ENCODE measurements at places on chromosomes 1 and 21.

GRCh38 chr1:201405484-201405831 lies 6.3 kb upstream of the LAD1 start:
- DNase-seq: no peak

DNA sequence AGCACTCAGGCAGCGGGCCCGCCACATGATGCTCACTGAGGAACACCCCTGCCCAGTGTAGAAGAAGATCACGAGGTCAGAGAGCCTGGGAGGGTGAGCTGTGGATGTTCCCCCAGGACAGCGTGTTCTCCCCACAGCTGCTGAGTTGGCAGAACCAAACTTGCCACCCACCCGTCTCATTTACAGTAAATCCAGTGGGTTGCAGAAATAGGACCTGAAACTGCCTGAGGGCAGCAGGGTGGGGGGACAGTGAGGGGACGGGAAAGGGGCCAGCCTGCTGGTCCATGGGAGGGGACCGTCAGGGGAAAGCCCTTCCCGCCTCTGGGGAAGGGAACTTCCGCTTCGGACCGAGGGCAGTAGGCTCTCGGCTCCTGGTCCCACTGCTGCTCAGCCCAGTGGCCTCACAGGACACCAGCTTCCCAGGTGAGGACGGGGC lies at the start of gene C1QB:
Gene C1QB (plus strand): TSS at position 356 of the 436 bp plus-strand sequence. CDS start 6,227 bp downstream, outside the sequence.
- no peak for DNase-seq

GRCh38 chr1:54480525-54480848 lies 67.5 kb upstream of the ACOT11 start:
- DNase-seq: no peak

GRCh38 chr1:211331011-211331709 lies 4.5 kb downstream of the TRAF5 start:
- DNase-seq: no peak

DNA sequence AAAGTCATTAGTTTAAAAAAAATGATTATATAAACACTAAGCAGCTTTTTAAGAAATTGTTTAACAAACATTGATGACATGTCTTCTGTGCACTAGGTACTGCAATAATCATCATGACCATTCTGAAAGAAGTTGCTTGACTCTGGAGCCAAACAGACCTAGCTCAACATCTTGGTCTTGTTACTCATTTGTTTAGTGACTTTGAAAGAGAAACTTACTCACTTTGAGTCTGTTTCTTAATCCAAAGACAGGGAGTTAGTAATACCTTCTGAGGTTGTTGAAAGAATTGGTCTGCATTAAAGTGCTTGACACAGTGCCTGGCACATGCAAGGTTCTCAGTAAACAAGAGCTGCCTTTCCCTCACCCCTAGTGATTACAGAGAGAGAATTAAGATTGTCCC lies 84.4 kb downstream of the SGIP1 start:
- DNase-seq: no peak

GRCh38 chr1:186708694-186709097 lies 28.5 kb upstream of the PTGS2 start:
- DNase-seq: no peak

DNA sequence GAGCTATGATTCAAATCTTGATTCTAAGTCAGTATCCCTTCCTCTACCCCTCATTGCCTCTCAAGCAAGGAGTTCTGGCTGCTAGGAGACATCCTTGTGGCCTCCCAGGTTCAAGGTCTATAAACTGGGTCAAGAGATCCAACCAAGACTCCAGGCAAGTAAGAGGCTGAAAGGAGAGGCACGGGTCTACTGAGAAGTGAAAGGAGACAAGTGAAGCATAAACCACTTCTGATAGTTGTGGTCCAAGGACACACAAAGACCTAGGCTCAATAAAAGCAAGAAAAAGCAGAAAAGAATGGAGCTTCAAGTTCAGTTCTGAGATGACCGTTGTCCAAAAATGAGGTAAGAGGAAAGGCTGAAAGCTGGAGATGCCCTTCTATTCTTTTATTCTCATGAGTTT lies 17.8 kb upstream of the PPP2R5A start:
- no peak for DNase-seq

DNA sequence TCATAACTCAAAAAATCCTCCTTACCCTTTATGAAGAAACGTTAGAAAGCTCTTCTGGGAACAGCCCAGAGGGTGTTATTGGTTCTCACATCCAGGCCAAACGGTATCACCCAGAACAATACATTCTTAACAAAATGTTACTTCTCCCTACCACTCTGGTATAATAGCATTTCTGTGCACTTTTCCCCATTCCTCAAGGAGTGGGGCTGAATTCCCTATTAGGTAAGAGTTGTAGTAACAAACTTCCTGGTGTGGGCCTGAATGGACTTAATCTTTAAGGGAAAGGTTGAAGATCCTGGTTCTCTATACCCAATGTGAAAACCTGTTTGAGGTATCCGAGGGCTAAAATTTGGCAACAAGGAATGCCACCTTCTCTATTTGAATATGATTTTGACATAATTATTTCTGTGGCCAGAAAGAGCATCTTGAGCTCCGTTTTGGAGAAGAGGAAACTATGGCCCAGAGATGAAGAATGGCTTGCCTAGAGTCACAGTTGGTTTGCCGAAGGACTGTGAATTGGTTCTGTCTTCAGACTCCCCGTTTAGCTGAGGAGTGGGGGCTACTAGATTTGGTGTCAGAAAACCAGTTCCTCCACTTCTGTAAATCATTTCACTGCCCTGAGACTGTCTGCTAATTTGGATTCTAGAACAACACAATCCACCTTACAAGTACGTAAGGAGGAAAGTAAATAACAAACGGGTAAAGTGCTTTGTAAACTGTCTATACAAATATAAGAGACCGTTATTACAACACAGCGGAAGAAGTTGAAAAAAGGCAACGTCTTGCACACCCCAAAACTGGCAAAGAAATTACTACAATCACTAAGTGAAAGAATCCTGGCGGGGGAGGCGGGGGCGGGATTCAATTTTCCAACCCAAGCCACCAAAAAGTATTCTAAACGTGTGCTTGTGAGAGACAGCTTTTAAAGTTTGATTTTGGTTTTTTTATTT lies 2.3 kb downstream of the ANP32E start:
- DNase-seq: no peak

DNA sequence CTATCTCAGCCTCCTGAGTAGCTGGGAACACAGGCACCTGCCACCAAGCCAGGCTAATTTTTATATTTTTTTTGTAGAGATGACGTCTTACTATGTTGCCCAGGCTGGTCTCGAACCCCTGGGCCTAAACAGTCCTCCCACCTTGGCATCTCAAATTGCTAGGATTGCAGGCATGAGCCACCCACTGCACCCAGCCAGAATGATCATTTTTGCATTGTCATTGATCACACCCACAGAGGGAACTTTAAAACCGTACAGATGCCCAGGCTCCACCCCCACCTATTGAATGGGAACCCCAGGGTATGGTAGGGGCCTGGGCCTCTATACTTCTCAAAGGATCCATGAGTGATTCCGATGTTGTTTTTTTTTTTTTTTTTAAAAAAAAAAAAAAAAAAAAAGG lies 36.7 kb downstream of the ETNK2 start:
- DNase-seq: no peak

DNA sequence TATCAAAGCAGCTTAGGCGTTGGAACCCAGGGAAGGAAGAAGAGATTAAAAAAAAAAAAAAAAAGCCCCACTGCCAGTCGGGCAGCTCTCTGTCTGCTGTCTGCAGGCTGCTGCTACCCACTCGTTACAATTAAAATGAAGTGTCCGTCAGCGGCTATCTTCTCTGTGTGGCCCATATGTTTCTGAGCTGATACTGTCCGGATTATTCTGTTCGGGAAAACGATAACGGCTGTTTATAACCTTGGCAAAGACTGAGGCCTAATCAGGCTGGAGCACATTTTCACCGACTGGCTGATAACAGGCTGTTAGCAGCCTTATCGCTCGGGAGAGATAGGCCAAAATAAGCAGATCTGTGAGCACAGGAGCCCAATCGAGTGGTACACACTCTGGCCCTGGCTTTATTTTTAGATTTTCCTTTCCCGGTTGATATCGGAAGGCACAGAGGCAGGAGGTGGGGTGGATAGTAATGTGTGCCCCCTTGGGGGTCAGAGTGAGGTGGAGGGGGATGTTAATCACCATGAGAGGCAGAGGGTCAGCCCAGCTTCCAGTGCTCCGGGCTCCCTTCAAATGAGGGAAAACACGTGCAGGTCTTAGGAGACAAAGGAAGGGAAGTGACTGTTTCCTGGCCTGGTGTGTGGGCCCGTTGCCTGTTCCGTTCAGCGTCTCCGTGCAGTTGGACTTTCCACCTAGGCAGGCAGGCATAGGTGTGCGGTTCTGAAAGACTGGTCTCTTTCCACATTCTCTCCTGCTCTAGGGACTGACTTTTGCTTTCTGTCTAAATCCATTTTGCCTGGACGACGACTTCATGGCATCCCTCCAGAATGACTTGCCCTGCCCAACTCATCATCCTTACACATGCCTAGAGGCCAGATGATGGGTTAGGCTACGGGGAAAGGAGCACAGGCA lies 153.4 kb downstream of the PBX1 start:
- no peak for DNase-seq

GRCh38 chr1:48756683-48757316 lies 19.9 kb downstream of the BEND5 start:
- DNase-seq: no peak

DNA sequence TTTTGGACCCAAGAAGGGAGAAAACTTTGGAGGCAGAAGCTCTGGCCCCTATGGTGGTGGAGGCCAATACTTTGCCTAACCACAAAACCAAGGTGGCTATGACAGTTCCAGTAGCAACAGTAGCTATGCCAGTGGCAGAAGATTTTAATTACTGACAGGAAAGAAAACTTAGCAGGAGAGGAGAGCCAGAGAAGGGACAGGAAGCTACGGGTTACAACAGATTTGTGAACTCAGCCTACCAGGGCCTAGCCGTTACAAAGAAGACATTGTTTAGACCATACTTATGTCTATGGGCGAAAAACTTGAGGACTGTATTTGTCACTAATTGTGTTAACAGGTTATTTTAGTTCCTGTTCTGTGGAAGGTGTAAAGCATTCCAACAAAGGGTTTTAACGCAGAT lies 10.4 kb upstream of the ACOT11 start:
- DNase-seq: no peak

- DNase-seq: no peak
Measured at GRCh38 chr1:118773656-118774055, 214.5 kb downstream of the TBX15 start.

GRCh38 chr1:40981691-40982448 lies 2.4 kb downstream of the CTPS1 start:
- DNase-seq: no peak

DNA sequence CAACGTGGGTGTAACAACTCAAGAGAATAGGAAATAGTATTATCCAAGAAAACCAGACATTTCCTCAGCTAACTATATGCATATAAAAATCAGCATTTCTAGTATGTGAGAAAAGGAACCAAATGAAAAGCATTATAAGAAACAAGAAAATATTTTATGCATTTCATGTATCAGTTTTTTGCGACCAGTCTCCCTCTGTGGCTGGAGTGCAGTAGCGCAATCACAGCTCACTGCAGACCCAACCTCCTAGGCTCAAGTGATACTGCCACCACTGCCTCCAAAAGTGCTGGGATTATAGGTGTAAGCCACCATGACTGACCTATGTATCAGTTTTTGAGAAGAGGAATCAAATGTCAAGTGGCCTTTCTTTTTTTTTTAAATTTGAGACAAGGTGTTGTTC lies 31.0 kb downstream of the SLC16A1 start:
- DNase-seq: no peak

GRCh38 chr1:241637046-241637590 lies 3.1 kb downstream of the CHML start:
- no peak for DNase-seq

DNA sequence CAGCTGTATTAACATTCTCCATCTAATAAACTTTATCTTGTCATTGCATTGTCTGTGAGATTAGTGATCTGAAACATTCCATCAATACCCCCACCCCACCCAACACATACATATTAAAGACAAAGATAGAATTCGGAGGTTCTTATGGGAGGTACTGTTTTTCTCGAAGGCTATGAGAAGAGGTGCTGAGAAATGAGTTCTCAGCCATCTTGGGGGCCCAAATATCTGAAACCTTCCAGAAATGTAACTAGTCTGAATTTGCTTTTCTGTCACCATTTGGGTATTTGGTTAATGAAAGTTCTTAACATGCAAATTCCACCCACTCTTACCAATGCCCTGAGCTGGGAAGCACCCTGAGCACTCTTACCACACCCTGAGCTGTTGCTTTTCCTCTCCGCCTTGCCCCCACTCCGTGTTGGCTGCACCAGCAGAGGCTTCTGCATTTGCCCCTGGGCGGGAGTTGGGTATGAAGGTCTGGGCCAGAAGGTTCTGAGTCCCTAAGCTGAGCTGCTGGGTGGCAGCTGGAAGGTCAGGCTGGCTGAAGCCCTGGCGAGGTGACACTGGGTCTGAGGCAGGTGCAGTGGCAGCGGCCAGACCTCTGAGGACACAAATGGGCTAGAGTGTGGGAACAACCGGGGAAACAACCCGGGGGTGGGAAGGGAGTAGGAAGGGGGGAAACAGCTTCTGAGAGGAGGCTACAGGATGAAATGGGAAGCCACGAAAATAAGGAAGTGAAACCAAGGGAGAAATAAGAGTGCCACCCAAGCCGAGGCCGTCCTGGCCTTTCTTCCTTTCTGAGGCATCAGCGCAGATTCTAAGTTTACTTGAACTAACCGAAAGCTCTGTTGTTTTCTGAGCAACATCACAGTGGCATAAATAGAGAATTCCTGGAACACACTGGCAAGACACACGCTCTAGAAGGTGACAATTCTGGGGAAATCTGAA lies 26.3 kb upstream of the IER5 start:
- DNase-seq: no peak

DNA sequence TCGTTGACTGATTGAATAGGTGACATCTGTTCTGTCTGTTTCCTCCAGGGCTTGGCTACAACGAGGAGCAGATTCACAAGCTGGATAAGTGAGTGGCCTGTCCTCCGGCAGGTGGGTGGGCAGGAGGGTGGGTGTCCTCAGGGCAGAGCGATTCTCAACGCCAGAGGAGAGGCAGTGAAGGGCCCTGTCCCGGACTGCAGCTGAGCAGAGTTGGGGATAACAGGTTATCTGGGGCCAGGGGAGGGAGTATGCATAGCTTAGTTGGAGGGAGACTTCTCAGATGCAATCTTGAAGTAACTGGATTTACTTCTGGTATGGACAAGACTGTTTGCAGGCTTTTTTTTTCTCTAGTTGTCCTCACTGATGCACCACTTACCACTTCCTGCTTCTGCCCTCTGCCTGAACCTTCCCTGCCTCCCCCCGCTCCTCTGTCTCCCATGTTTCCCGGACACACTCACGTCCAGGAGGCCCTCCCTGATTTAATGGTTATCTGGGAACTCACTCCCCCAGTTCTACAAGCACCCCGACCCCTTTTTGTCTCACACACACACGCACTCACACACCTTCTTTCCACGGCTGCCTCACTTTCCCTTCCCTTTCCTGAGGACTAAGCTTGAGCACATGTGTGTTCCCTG lies 16.4 kb upstream of the RASSF5 start:
- DNase-seq: no peak

GRCh38 chr1:58436615-58437297 lies 109.8 kb downstream of the OMA1 start:
- no peak for DNase-seq

All from COR-L47 (cell line).